ENCODE measurements at places on chromosomes 3 and 15.
A peak's percentile ranks its signal among the peaks of the same experiment; 100 is the strongest.

DNA sequence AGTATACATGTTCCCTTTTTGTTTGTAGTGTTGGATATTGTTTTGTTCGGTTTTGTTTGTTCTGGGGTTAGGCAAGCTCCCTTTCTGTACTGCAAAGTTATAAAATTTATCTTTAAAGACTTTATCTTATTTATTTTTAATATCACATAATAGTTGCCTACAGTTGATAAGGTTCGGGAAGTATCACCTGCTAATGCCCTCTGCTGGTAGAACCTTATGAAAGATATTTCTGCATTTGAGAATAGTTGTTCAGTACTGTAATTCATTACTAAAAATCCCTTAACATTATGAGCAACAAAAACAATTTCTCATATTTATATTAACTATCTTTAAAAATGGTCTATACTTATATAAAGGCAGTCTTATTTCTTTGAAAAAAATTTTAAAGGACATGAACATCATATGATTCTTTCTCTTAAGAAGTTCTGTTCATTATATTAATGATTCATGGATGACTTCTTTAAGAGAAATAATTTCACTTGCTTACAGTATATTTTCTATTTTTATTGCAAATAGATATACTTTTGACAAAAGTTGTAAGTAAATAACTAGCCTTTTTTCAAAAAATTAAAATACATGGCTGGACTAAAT lies 1126.8 kb downstream of the SI start:
- no peak for DNase-seq

DNA sequence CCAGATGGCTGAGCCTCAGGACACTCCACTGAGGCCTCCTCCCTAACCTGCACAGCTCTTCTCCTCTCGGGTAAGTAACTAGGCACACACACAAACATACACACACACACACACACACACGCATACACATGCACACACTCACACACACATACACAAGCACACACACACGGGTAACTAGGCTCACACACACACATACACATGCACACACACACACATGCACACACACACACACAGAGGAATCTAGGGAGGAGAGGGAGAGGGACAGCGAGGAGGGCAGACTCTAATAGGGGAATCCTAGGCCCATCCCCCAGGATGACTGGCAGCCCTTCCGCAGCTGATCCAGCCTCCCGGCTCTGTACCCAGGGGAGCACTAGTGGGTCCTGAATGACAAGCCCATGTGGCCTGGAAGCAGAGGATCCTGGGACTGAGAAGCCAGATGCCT lies 177.4 kb upstream of the LINGO1 start:
- no peak for DNase-seq

DNA sequence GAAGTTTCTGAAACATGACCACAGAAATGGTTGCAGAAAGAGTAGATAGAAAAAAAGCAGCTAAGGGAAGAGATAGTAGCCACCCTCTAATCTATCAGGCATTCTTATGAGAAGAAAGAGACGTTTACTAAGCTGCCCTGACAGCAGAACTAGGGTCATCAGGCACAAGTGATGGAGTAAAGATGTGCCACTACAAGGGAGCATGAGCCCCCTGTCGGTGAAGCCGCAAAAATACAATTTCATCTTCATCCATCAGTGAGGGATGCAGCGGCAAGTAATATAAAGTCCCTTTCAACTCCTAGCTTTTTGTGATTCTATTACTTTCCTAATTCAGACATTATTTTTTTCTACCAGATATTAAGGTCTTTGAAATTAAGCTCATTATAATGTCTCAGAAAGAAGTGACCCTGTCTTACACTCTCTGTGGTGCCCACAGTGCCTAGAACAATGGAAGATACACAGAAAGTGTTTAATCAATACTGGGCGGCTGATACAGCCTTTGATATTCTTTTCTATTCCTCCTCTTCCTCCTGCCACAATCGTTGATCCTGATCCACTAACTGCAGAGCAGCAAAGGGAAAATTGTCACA lies 651.6 kb downstream of the NTRK3 start:
- no peak for DNase-seq

- DNase-seq = no peak
These were observed 14.9 kb upstream of the RFT1 start for GRCh38 chr3:53144862-53145712.

DNA sequence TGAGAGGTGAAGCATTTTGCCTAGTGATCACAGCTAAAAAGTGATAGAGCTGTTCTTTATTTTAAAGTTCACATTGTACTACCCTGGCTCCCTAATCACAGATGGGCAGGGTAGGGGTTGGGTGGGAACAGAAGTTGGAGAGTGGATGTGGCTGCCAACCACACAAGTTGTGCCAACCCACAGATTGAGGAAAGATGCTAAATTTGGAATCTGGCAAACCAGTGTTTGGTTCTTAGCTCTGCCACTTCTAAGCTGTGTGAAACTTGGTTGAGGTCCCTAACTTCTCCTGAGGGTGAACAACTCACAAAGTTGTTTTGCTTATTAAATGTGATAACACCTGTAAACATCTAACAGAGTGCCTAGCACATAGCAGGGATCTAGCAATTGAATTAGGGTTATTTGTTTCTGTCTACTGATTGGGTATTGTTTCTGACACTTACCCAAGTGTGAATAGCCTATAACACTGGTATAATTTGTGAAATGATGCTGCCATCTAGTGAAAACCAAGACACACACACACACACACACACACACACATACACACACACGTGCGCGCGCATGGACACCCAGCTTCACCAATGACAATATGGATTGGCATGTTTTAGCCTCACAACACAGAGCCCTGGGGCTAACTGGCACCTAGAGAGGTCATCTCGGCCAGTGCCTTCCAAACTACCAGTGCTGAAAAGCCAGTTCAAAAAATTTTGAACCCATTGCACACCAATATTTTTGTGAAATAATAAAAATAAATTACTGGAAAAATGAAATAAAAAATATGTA lies 25.3 kb downstream of the ADGRG7 start:
- DNase-seq = no peak

- no peak for DNase-seq
These were observed 159.8 kb upstream of the LMCD1 start for GRCh38 chr3:8341821-8342247.

DNA sequence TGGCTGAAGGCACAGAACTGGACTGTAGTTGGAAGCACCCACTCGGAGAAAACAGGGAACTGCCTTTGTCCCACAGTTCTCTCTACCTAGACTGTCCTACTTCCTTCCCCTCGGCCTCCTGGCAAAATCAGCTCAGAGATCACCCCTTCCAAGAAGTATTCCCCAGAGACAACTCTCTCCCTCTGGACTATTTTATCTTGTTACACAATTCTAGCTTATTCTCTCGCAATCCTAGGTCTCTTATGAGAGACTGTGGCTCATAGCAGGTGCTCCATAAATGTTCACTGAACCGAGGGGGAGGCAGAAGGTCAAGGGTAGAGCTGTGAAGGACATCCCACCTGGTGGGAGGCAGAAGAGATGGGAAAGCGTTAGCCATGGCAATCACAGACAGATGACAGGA lies 10.6 kb downstream of the HEG1 start:
- no peak for DNase-seq

DNA sequence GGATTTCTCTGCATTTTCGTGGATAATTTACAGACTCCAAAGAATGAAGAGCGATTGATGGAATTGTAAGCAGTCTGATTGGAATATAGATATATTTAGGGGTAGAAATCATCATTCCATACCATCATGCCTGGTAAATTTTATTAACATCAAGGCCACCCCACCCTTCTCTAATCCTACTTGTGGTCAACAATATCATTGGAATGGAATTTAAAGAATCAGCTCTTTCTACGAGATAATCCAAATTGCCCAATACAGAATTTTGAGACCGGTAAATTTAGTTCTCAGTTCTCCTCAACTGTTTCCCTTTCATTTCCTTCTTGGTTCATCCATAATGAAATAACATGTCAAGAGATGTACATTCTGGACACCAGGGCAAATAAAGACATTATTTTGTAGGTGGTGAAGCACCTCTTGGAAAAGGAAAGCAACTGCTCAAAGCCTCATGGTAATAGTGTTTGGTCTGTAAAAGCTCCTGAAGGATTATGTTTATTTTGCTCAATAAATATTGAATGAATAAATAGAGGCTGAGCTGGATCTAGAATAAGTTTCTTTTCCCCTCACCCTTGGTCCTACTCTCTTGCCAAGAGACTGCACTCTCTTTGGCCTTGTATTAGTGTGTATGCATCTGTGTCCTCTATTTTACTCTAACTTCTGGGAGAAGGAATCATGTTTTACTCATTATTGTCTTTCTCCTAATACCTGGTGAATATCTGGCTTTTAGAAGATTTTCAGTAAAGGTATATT lies 133.7 kb upstream of the BCL6 start:
- no peak for DNase-seq

DNA sequence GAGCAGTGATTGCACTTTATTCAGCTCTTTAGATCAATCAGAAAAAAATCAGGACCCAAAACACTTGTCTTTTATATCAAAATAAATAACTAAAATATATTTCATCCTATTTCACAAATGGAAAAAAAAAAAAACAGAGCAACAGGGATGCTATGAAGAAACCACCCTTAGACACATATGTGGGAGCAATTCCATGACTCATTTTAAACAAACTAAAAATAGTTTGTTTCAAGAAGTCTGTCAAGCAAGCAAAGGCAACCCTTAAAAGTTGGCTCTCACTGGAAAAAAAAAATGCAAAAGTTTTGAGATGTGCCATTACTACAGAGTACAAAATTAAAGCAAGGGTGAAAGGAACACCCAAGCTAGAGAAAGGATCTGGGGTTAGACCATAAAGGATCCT lies 5.7 kb downstream of the ATP13A3 start:
- DNase-seq = no peak

DNA sequence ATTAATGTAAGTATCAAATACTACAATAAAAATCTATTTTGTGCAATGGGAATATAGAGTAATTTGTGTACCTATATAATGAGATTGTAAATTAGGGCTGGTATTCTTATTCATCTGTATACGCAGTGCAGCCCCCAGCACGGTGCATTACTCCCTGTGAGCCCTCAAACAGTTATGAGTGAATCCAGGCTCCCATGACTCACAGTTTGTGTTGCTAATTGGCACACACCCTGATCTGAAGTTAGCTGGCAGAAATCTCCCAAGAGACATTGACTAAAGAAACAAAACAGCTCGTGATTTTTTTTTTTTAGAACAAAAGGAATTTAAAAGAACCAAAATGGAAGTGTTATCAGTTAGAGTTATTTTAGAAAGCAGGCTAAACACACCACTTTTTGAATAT lies 15.7 kb downstream of the GK5 start:
- no peak for DNase-seq

DNA sequence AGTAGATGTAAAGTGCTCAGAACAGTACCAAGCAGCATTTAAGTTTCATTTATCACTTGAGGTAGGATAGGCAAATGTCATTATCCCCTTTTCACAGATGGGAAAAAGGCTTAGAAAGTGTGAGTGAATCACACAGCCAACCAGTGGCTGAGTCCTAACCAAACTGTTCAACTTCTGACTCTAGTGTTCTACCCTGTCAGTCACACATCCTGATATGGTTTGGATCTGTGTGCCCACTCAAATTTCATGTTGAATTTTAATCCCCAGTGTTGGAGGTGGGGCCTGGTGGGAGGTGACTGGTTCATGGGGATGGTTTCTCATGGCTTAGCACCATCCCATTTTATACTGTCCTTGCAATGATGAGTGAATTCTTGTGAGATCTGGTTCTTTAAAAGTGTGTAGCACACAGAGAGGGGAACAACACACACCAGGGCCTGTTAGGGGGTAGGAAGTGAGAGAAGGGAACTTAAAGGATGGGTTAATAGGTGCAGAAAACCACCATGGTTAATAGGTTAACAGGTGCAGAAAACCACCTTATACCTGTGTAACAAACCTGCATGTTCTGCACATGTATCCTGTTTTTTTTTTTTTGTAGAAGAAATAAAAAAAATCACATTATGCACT lies 304.7 kb downstream of the SUCLG2 start:
- peak; percentile 40 for DNase-seq

DNA sequence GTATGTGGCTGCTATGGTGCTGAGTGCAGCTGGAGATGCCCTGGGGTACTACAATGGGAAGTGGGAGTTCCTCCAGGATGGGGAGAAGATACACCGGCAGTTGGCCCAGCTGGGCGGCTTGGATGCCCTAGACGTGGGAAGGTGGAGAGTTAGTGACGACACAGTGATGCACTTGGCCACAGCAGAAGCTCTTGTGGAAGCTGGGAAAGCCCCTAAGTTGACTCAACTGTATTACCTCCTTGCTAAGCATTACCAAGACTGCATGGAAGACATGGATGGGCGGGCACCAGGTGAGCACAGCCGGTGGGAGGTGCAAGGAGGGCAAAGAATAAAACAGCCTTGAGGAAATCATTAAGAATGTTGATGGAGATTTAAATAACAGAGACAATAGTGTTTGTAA lies 2.9 kb downstream of the ADPRH start:
- DNase-seq = peak; percentile 57

DNA sequence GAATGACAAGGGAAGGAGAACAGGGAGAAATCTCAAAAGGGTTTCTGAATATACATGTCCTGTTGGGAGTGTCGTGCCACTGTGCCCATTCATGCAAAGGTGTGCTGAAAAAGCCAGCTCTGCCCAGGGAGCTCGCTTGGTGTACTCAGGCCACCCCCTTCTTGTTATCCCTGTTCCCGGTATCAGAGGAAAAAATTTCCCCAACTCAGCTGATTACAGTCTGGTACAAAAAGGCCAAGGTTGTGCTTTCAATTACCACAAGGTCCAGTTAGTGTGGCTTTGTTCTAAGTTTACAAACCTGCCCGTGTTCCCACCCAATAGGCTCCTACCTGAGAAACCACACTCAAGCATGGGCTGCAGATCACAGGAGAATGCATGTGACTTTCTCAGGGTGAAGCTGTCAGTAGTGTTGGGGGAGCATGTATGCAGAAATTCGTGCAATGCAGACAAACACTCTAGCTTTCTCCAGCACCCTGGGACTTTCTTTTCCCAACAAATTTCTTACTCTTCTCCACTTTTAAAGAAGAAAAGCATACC lies 648.5 kb downstream of the NR2F2 start:
- DNase-seq = no peak

GRCh38 chr3:175421902-175422301 lies 562.8 kb downstream of the NAALADL2 start:
- DNase-seq = no peak

DNA sequence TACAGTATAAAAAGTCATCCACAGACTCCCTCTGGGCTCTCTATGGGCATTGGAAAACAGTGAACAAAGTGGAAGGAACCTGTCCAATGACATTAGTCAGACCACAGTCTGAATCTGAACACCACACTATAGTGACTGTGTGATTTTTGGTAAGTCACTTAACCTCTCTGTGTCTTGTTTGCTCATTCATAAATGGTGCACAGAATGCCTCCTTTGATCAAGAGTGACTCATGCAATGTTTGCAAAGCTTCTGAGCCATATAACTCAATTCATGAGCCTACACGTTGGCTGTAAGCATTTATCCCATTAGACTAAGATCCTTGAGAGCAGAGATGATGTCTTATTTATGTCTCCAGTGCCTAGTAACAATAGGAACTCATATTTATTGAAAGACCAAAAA lies 46.7 kb downstream of the SV2B start:
- no peak for DNase-seq
